Cardiac septum (tissue), 1 donor: ENCODE measurements at places on chromosomes 2 and 18. TPM values are rescaled to one million over a fixed set of nuclear protein-coding genes. Genes with fewer than 3 reads are reported as not detected.

KIF5C gene
- 0.73 TPM for total RNA-seq

TUBB8B gene
- not detected for total RNA-seq

CFAP65 gene
- total RNA-seq: not detected

CAVIN2 gene
- total RNA-seq: 145 TPM

CABLES1 gene
- 1.5 TPM for total RNA-seq

KCNJ3 gene
- 3.4 TPM for total RNA-seq

- DNase-seq: no peak
These were observed 264.0 kb upstream of the SESTD1 start for GRCh38 chr2:179528576-179529069.

DNA sequence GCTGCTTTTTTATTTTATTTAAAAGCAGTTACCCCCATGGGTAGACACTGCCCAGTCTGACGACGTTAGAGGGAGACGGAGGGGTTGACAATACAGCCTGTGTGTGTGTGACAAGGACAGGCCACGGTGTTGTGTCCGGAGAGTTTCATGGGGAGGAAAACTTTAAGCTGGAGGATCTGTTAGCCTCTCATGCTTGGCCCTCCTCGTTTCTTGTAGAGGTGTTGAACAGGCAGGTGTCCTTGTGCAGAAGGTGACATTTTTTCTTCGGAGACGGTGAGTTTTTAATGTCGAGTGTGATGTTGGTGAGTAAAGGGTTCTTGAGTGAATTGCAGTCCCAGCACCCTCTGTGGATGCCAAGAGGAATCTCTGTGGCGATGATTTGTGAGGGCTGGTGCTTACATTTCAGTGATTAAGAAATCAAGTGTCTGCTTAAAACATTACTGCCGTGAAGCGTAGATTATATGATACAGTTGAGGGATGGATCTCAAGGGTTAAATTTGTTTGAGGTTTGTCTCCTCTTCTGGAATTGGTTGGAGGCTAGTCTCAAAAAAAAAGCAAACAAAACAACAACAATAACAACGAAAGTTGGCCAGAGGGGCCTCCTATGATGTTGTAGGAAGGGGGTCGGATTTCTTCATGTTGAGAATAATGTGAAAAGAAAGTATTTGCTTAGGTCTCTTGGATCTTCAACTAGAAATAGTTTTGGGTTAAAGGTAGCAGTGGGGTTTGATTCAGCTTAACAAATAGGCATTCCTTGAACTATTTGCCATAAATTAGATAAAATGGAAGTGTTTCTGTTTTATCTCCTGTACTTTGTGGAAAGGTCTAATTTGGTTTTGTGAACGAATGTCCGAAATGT, 1.6 kb downstream of the NCOA1 start:
- DNase-seq: no peak

- no peak for DNase-seq
These were observed 14.7 kb upstream of the MAPRE2 start for GRCh38 chr18:35026407-35027061.

GRCh38 chr2:99728166-99728565, 238.3 kb upstream of the REV1 start:
- DNase-seq: no peak

DNA sequence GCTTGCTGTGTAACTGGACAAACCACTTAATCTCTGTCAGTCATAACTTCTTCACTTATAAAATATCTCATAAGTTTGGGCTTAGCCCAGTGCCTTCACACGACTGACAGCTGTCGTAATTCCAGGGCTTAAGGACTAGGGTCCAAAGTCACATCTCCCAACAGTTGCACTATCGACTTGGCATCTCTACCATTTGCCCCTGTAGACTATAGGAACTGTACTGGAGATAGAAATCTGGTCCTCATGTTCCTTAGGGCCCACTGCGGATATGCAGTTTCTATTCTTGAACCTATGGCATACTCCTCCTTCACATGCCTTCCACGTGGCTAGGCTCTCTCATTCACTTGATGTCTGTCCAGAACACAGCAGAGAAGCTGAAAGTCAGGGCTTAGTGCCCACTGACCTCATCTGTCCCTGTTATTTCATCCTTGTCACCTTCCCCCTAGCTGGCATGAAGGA, 2.7 kb downstream of the ABHD1 start:
- no peak for DNase-seq

GRCh38 chr2:58541511-58541910, 300.4 kb upstream of the FANCL start:
- DNase-seq: no peak

GRCh38 chr2:17573085-17573803, 32.7 kb downstream of the VSNL1 start:
- DNase-seq: no peak

DNA sequence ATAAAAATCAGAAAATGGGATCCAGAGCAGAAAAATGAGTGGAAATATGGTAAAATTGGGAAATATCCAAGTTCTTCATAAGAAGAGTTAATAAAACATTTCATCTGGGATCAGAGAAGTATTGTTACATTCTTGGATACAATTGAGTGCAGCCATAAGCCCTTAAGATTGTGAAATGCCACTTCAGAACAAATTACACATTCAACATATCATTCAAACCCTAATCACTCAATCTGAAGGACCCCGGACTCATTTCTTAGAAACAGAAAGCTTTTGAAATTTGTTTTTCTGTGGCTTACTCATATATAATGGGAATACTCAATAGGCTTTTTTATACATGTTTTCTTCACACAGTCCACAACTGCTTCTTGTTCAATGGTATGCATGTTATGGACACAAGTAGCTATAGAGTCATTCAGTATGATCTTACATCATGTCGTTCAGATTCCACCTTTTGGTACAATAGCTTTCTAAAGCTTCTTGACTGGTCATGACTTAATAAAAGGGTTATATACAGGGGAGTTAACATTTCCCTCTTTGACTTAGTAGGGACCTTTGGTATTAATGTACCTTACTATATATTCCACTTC, 39.9 kb downstream of the SCN7A start:
- DNase-seq: no peak

DNA sequence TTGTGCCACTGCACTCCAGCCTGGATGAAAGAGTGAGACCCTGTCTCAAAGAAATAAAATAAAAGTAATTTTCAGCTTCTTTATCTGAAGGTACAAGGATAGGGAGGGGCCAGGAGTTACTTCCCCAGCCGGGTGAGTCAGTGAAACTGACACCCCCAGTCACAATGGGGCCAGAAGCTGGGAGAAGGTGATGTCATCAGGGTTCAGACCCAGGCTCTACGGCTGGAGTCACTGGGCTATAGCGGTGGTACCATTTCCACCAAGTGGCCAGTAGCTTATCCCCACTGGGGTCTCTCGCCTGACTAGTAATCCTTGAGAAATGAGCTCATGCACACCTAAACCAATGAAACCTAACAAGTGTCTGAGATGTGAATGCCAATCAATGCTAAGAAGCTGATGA, 107.9 kb downstream of the ALPK2 start:
- DNase-seq: no peak
